ENCODE measurements at places on chromosomes 5 and 9. TPM values are rescaled to one million over a fixed set of nuclear protein-coding genes. Genes with fewer than 3 reads are reported as not detected.

- DNase-seq: peak; percentile 4
These were observed 218.5 kb downstream of the PLK2 start for GRCh38 chr5:58241389-58241788.

DNA sequence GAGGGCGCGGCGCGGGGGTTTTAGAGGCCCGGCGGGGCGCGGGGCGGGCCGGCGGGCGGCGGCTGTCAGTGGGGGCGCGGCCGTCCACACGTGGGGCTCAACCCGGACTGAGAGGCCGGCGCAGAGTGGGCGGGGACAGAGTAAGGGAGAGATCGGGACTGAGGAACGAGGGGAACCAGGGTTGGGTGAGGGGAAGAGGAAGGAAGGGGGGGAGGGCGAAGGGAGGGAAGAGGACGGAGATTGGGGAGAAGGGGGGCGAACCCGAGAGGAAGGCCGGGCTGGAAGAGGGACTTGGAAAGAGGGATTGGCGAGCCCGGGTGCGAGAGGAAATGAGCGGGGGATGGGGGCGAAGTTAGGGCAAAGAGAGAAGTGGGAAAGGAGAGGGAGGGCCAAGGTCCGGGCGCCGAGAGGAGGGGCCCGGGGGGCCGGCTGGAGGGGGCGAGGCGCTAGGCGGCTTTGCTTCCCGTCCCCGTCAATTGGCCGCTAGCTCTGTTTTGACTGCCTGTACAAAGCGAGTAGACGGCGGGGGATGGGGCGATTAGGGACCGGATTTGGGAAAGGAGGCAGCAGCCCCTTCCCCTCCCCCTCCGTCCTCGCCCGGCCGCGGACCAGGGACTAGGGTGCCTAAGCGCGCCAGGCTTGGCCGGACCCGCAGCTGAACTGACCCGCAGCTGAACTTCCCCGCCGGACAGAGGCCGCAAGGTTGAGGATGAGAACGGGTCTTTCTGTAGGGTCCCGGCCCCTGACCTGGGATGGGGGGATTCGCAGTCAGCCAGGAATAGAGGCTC, 399 bp upstream of the FBN2 start:
- peak; percentile 74 for DNase-seq

DNA sequence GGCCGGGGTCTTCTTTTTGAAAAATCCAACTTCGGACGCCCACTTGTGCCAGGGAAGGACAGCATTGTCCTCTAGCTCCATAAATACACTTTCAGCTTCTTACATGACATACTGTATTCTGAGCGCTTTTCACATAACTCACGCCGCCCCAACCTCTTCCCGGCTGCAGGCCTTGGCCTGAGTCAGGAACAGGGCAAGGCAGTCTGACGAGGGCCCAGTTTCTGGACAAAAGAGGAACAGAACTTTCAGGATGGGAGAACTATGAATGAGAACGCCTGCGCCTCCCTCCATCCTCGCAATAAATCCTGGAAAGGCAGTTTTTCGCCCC, 650 bp downstream of the DCTN4 start:
- DNase-seq: no peak

DNA sequence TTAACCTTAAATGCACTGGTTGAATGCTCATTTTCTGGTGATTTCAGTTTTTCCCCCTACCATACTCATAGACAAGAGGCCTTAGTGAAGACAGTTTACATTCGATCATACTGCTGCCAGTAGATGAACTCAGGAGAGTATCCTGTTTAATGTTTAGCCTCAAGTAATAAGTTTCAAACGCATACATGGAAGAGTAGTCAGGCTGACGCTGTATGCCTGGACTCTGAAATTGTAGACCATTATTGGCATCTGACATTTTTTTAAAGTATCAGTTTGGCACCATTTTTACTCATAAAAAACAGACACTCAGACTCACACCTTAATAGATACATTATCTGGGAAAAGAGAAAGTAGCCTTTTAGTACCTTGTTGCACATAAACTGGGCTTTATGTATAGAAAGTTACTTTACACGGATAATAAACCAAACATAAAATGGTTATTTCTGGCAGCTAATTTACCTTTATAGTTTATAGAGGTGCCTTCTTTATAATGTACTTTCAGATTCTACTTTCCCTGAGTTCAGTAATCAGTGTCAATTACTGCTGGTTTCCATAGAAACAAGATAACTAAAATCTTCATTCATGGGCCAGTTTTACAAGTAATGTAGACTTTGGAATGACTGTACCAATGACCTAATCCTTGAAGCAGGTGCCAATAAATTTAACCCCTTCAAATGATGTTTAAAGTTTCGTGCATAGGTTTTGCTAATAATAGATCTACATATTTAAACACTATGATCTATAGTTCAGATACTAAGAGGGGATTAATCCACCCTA, 183.8 kb upstream of the ITGA1 start:
- peak; percentile 63 for DNase-seq

DNA sequence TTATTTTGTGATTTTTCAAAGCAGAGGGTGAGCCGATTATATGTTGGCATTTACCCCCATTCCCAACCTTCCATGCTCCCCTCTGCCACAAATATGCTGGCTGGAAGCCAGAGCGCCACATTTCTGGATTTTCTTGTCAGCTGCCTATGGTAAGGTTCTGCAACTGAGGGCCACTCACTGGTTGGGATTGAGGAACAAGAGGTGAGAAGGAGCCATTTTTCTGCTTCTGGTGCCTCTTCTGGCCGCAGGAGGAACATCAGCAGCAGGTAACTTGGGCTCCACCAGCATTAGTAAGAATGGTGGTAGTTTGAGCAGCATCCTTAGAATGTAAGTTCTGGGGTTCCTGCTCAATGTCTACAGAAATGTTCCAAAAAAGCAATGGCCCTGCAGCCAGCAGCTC, 159.5 kb upstream of the MAST4 start:
- DNase-seq: no peak

GRCh38 chr5:127650022-127650421, 1.1 kb downstream of the CTXN3 start:
- DNase-seq: no peak

DNA sequence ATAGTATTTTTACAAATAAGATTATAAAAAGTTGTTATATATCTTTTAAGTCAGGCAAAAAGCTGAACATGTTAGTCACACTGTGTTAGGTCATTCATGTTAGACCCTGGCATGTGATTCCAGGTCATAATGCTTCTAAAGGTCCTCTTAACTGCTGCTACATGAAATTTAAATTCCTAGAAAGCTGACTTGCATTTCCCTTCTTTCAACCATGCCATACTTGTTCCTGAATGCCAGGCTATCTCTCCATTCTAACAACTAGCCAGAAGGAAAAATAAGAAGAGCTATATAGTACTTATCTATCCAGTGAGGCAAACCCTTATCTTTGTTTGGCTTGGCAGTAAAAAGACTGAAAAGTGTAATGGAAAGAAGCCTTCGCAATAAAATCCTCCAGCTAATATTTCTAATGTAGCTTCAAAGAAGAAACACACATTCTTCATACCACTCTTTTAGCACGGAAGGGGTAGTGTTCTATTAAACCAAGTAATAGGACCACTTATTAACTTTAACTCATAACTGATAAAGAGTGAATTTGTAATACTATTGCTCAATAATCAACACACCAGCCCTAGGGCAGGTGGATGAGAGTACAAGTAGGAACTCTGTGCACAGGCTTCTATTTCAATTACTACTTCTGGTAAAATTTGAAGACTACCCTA, 310.2 kb downstream of the PDE4D start:
- peak; percentile 89 for DNase-seq

DNA sequence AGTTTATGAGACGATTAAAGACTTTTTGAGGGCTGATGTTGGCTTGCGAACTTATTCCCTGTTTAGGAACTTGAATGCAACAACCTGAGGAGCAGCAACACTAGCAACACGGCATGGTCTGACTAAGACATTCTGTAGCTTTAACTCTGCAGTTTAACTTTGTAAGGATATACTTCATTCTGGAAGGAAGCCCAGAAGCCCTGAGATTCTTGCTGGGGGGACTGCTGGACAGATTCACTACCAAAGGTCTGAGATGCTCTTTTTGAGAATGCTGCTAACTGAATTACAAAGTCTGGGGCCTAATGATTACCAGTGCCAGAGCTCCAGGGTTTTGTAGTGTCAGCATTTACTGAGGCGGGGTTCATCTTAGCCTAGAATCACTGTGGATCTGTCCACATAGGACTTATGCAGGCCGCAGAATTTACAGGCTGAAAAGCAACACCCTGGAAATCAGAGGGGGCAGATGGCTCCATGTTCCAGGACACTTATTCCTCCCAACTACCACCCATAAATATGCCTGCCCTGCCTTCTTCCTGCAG, 537.1 kb upstream of the CDH18 start:
- DNase-seq: no peak

- no peak for DNase-seq
These were observed 58.4 kb downstream of the DUSP1 start for GRCh38 chr5:172712610-172713009.

Gene PKD2L2
- 0.15 TPM for polyA plus RNA-seq

All from large intestine (tissue), 12 donors.